ENCODE measurements at places on chromosomes 5 and 9. TPM values are rescaled to one million over a fixed set of nuclear protein-coding genes. Genes with fewer than 3 reads are reported as not detected.

Gene CCL21
- 129 TPM for total RNA-seq

Gene PPP3R2
- not detected for total RNA-seq

Gene PDZD2
- 8.6 TPM for total RNA-seq

Gene ZNF454
- total RNA-seq = 2.0 TPM

Gene MARCOL
- not detected for total RNA-seq

DNA sequence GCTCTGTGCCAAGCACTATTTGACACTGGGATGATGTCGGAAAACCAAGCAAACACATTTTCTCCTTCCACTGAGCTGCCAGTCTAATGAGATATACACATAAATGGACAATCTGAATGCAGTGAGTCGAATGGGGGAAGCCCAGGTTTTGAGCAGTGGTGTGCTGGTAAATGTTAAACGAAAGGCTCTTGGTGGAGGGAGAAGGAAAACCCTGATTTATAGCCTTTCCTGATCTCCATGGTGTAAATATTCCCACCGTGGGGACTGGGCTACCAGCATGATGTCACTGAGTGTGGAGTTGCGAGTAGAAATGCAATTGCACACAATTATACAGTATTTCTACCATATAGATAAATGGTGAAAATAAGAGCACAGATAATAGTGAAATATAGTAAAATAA is 5.0 kb upstream of the GSN start:
- DNase-seq = peak; percentile 68
